ENCODE measurements at places on chromosomes 6 and 20.

- DNase-seq: no peak
Observed at GRCh38 chr6:44131892-44132291, 4.5 kb downstream of the TMEM63B start.

DNA sequence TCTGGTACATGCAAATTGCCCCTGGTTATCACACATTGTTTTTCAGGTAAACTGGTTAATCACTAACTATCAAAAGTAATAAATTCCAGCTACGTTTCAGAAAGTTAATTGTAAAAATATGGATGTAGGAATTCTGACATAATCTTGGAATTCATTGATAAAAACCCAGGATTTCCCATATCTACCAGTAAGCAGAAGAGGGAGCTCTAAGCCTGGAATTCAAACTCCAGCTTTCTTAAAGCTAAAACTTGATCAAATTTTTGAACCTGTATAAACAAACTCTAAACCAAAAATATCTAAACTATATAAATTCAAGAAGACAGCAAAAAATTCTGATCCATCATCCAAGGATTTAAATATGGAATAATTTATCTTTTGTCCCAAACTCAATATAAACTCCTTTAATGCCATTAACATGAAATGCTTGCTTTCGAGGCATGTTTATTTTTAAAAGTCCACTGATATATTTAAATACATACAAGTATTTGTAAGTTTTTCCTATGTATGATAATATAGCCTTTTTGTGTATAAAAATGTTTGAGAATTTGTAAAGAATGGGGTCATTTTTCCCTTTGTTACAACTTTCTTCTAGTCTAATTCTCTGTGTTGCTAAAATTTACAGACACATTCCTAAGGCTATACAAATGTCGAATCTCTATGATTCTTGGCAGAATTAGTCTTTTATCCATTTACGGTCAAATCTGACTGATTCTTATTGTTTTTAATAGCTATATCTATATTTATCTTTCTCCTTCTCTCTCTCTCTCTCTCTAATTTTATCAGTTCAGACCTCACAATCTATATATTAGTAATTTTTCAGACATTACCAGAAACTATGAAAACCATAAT lies 91.4 kb upstream of the RNF217 start:
- DNase-seq: no peak

- no peak for DNase-seq
Observed at GRCh38 chr6:158752613-158753012, 66.6 kb downstream of the EZR start.

- DNase-seq: no peak
Observed at GRCh38 chr6:74834967-74835366, 370.9 kb downstream of the COL12A1 start.

DNA sequence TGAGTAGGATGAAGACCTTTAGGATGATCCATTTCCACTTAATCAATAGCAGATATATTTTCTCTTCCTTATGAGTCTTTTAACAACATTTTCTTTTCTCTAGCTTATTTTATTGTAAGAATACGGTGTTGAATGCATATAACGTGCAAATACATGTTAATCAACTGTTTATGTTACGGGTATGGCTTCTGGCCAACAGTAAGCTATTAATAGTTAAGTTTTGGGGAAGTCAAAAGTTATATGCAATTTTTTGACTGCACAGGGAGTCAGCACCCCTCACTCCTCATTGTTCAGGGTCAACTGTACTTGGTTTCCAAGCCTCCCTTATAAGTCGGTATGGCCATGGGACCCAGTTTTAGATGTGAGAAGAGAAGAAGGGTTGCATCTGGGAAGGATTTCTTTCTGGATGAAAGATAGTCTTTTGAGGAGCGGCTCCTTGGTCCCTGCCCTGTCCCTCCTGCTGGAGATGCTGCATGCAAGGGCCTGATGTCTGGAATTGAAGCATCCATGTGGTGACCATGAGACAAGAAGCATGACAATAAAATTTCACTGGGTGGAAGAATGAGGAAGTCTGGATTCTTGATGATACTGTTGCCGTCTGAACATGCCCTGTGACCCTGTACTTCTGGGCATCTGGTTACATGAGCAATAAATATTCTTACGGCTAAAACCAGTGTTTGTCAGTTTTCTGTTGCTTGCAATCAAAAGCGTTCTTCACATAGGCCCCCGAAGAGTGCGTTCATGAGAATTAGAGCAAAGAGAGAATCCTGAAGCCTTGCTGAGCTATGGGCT lies 194.7 kb upstream of the PMEPA1 start:
- DNase-seq: no peak

- no peak for DNase-seq
Observed at GRCh38 chr20:53101992-53102760, 130.0 kb downstream of the TSHZ2 start.

DNA sequence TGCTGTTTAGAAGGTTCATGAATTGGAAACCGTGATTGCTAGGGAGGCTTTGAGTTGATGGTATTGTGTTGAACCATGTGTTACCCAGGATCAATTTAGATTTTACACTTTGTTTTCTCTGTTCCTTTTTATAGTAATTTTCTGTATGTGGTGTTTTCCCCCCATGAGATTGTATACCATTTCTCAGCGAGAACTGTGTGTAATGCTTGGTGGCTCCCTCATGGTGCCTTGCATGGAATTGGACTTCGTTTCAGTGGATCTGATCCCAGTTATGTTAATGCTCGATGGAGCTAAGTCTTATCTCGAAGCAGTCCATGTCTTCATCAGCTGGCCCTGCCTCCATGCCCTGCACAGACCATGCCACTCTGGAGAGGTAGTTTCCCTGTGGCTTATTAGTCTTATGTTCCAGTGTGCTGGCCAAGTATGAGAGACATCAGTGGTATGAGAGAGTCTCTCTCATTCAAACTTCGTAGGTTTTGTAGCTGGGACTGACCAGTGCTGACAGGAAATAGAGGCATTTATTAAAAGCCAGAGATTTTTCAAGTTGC lies 18.7 kb downstream of the PTPN1 start:
- no peak for DNase-seq

DNA sequence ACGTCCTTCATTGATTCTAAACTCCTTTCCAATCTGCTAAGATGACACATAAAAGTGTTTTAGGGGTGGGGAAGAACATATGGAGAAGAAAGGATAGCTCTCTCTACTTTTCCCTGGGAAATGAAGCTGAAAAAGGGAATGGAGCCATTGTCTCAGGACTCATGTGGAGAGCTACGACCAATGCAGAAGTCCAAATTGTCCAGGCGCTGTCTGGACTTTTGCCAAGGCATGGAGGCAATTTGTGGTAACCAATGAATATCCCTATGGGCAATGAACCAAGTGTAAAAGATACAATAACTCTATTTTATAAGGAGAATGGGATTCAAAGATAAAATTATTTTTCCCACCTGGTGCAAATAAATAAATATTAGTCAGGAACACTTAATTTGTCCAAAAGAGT lies 16.1 kb downstream of the FBXL4 start:
- DNase-seq: no peak

DNA sequence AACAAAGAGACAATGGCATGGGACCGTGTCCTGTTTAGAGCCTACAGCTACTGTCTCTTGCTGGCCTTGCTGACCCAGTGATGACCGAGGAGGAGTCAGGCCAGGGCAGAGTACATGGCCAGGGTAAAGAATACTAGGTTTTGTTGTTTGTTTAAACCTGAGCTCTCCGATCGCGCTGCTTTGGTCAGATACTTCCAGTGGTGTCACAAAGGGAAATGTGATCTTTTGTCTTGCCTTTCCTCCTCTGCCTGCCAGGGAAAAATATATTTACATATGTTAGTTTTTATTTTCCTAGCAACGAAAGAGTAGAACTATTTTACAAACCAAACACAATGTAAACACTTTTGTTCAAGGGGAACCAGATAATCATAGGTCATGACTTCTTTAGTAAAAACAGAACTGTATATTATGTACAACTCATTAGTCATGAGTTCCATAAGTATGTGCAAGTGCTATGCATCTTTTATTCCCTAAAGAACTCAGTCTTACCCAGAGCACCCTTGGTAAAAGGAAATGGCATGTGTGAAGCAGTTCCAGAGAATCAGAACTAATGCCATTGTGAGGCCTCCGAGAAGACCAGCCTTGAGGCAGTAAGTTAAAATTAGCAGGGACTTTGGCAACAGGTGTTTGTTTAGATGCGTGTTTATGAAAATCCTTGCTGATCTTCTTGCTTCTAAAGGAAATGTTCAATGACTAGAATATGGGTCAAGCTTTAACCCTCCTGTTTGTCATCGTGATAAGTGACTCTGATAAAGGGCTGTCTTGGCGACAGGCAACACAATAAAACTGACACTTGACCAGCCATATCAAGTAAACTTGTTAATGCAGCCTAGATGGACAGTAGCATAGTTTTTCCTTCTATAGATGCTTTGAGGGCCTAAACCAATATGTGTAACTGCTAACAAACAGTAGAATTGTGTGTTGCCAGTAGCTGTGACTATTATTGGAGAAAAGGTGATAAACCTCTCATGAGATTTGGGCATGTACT lies 204.6 kb downstream of the NKAIN2 start:
- no peak for DNase-seq

DNA sequence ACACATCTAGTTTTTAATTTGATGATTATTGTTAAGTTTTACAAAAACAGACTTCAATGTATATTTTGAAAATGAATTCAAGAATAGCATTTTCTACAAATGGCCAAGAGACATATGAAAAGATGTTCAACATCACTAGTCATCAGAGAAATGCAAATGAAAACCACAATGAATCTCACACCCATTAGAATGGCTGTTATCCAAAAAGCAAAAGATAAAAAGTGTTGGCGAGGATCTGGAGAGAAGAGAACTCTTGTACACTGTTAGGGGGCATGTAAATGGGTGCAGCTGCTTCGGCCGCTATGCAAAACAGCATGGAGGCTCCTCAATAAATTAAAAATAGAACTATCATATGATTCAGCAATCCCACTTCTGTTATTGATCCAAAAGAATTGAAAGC lies 185.8 kb upstream of the CCN2 start:
- DNase-seq: no peak

DNA sequence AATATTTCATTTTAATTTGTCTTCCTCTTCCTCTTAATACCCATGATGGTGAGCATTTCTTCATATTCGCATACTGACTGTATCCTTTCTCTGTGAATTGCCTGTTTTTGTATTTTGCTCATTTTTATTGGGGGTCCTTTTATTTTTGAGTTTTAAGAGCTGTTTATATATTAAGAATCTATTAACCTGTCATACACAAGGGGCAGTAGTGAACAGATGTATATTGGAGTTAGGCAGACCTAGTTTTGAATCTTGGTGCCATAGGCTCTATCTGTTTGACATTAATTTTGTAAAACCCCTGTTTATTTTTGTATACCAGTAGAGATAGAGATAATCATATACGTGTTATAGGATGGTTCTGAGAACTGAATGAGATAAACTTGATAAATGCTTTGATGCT lies 3.1 kb upstream of the WFDC5 start:
- DNase-seq: no peak

DNA sequence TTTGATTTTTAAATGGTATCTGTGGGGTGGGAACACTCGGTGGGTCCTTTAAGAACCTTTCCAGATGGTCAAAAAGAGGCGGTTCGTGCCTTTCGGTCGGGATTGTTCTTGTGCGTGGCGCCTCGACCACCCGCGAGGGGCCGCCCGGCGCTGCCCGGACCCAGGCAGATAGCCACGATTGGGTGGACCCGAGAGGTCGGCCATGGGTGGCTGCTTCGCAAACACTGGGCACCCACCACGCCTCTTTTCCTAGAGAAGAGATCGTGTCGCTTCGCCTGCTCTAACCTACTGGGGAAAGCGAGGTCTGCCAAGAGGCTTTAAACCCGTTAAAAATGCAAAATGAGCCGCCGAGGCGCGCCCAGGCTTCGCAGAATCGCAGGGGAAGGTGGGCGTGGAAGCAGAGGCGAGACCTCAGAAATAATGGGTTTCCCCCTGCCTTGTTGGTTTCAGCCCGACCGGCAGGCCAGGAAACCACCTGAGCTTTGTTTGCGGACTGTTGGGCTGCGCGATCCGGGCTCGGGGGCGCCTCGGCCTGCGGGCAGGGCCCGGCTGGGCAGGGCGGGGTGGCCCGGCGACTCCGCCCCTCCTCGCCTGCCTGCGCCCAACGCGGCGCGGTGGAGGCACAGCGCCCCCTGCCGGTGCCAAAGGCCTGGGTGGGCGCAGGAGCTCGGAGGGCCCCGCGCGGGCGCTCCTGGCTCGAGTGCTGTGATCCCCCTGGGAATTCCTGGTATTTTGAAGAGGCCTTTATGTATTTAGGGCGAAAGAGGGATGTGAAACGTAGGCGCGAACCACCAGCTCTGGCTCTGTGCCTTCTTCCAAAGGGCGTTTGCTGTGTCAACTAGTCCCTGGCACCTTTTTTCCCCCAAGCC lies 1.6 kb downstream of the MARCKS start:
- DNase-seq: peak; percentile 59

DNA sequence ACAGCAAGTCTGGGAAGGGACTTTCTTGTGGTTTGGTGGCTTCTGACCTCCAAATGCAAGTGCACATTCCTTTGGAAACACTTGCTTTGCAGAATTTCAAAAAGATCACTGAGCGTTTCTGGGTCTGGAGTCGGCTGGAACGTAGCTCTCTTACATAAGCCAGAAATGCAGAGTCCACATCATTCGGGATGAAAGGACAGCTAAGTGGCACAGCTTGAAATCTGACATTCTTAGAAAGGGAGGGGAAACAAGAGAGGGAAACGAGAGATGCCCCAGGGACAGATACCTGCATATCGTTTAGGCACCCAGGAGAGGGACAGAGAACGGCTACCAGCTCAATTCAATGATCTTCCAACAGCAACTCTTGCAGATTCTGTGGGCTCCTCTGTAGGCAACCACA lies 118.7 kb downstream of the NFATC2 start:
- DNase-seq: no peak

DNA sequence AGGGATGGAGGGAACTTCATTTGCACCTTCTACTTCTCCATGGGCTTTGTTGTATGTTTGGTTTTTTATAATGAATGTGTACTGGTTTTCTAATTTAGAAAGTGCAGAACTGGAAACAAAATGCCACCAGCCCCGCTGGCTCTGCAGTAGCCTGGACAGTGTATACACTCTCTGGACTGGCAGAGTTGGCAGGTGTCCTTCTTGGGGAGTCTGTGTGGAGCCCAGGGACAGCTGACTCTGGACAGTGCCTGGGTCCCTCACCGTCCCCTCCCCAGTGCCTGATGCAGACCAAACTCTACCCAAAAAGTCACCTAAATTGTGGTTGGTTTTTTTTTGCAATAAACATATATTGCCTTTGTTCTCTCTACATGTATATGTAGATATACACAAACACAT lies 91.0 kb downstream of the SLC2A10 start:
- no peak for DNase-seq

DNA sequence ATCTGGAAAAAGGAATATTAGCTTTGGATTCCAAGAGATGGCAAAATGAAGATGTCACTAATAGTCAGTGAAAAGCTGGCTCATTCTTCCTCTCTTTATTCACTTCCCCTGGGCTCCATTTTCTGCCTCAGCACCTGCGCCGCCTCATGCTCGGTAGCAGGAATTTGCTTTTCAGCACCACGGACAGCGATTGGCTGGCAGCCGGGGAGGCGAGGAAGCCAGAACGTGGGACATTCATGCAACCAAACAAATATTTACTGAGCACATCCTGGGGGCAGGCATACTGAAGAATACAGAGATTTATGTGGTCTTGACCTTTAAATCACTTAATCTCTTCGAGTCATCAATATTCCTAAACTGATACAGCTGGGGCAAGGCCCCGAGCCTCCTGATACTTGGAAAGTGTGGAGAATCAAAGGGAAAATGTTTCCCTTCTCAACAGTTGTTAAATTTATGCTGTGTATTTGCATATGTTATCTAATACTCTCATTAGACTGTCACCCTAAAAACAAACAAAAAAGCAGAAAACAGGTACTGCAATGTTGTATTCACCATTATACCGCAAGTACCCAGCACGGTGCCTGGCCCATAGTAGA lies 12.1 kb upstream of the PDYN start:
- peak; percentile 50 for DNase-seq

- no peak for DNase-seq
Observed at GRCh38 chr6:165506657-165507056, 156.4 kb downstream of the PDE10A start.

All from activated gamma-delta T cell treated with Interleukin-2 at 50 U/mL for 16 hours (primary cell).